Coronary artery (tissue), 2 donors: ENCODE measurements at places on chromosomes 6 and 20.

DNA sequence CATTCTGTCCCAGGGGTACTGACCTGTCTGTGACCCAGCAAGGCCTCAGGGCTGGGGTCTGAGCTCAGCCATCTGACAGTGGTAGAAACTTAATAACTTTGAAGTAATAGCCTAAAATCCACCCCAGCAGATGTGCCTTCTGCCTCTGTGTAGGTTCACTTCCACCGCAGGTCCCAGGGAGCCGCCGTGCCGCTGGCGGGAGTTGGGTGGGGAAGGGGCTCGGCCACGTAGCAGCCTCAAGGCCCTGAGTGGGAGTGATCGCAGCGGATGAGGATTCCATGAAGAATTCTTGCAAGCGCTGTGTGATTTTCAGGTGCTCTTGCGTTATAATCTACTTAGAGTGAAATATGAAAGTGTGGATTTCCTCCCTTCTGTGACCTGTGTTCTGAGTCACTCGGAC is 163.7 kb downstream of the DTNBP1 start:
- DNase-seq = no peak

- no peak for DNase-seq
Measured at GRCh38 chr20:63567136-63567385, 7.0 kb downstream of the HELZ2 start.

DNA sequence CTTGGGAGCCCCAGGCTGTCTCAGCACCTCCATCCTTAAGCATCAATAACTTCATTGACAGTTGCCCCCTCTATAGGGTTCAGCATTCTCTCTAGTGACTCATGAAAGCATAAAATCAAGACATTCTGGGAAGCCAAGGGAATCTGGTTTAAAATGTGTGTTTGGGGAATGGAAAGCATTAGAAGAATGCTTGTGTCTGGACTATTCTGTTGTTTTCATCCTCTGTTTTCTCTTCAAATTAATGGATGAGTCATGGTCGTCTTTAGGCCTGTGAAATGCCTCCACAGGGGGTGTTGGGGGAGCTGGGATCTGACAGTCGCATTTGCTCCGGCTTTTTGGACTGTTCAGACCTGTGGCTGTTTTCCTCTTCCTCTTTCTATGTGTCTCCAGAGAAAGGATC is 279.7 kb downstream of the CDC5L start:
- DNase-seq = peak; percentile 3

DNA sequence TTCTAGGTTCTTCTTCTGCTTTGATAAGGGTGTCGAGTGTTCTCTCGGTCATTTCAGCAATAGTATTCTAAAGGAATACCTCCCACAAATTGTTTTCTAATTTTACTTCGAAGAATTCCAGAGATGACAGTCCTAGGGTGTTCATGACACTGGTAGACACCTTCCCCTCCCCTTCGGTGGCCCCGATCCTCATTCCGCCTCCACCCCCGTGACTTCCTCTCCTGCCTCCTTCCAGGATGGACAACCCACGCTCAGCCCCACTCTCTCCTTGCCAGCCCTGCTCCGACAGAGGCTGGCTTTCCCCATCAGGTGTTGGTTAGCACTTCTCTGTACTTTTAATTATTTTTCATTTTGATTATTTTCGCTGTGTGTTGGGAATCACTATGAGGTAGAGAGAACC is 254.8 kb upstream of the QKI start:
- no peak for DNase-seq

GRCh38 chr20:61502433-61502832 is 250.4 kb downstream of the CDH4 start:
- DNase-seq = no peak

GRCh38 chr6:138031417-138031816 is 75.8 kb downstream of the PERP start:
- DNase-seq = no peak

DNA sequence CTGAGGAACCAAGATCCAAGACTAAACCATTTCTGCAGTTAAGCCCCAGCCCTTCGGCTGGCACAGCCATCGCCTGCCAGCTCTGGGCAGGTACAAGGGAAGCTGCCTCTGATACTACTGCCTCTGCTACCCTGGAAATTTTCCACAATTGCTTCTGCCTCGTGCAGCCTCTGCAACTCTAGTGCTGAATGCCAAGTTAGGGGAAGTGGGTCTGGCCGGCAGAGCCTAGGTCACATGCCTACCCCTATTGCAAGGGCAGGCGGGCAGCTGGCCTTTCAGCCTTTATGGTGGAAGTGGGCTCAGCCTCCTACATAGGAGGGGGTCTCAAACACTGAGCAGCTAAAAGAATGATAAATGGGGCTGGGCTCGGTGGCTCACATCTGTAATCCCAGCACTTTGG is 44.5 kb upstream of the TULP1 start:
- DNase-seq = no peak
